AG09309 (cell line): ENCODE measurements at places on chromosomes 1 and 21.
A peak's percentile ranks its signal among the peaks of the same experiment; 100 is the strongest.

- no peak for DNase-seq
These were observed 152.5 kb downstream of the HMCN1 start for GRCh38 chr1:185886671-185887070.

- DNase-seq = no peak
These were observed 34.6 kb downstream of the SLAMF6 start for GRCh38 chr1:160488347-160489058.

GRCh38 chr1:18716785-18717678 is 86.4 kb downstream of the PAX7 start:
- DNase-seq = no peak

DNA sequence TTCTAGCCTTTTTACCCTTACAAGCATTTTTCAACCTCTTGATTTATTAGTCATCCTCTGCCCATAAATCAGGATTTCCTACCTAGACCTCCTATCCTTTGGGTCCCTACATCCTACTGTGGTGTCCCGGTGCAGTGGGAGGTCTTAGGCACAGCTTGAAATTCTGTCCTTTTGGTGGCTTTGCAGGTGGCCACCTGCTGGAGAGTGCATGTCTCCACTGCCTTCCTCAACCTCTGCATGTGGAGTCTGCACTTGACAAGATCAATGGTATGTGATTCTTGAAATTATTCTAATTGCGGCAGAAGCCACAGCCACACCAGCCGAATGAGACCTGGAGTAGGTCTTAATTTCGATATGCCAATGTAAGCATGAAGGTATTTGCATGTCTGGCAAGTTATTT is 11.4 kb upstream of the KCNA3 start:
- no peak for DNase-seq

DNA sequence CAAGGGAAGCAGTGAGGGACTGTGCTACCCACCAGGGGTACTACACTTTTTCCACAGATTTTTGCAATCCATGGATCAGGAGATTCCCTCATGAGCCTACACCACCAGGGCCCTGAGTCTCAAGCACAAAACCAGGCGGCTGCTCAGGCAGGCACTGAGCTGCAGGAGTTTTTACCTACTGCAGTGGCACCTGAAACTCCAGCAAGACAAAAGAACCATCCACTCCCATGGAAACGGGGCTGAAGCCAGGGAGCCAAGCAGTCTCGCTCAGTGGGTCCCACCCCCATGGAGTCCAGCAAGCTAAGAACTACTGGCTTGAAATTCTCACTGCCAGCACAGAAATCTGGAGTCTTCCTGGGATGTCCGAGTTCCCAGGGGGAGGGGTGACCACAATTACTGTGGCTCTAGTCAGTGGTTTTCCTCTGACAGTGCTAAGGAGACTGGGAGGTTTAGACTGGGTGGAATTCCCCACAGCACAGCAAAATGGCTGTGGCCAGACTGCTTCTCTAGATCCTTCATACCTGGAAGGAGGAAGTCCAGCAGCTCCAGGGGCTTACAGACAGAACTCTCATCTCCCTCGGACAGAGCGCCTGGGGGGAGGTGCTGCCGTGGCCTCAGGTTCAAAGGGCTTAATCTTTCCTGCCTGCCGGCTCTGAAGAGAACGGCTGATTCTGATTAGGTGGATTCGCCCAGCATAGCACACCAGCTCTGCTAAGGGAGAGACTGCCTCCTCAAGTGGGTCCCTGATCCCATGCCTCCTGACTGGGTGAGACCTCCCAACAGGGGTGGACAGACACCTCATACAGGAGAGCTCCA is 437.8 kb downstream of the LTN1 start:
- DNase-seq = no peak

DNA sequence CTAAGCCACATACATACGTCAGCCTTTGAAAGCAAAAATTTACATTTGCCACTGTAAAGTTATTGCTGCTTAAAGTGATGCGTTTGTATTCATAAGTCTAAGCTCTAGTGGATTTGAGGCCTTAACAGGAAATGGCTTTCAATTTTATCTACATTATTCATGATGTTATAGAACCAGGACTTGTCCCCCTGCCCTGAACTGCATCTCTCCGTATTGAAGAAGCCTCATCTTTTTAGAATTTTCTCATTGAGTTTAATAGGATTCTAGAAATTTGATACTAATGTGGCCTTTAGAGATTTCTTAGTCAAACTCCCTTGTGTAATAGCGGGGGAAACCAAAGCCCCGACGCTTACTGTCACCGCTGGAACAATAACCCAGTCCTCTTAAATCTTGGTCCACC is 9.9 kb downstream of the UTP25 start:
- no peak for DNase-seq

GRCh38 chr1:68046423-68046822 is 4.0 kb downstream of the DIRAS3 start:
- no peak for DNase-seq

DNA sequence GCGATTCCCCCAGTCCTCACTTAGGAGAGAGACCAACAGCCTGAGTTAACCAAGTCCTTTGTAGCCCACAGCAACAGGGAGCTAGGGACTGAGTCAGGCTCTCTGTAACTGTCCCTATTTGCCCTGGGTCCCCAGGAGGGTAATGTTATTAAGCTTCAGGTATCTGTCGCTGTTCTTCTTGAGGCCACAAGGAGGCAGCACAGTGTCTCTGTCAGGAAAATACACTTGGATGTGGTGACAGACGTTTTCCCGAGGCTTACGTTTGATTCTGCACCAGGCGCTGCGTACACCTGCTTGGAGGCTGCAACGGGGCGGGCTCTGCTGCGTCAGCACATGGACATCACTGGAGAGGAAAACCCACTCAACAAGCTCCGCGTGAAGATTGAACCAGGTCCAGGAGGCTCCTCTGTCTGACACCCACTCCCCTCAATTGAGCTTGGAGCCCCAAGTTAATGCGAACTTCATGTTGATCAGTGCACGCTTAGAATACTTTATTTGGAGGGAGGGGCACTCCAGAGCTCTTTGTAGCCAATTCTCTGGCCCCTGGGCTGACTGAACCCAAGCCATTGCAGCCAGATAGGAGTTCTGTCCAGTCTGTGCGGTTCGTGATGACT is 10.7 kb upstream of the ELF3 start:
- no peak for DNase-seq

DNA sequence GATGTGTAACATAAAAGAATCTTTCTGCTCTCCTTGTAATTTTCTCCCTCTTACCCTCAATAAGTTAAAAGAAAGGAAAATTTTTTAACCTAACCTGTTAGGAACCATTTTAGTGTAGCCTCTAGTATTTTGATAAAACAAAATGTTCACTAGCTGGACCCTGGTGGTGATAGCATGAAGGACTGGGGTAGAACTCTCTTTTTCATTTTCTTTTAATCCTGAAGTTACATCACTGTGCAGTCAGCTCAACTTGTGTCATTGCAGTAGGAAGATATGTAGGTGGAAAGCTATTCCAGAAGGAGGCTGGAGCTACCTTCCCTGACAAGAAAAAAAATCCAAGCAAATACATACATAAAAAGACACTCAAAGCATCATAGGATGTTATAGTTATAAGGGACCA is 39.3 kb downstream of the NFIA start:
- DNase-seq = no peak

GRCh38 chr1:164728719-164729118 is 169.7 kb downstream of the PBX1 start:
- peak; percentile 62 for DNase-seq

GRCh38 chr1:213201380-213202155 is 150.5 kb downstream of the RPS6KC1 start:
- DNase-seq = no peak

GRCh38 chr1:908661-909060 is 15.1 kb upstream of the SAMD11 start:
- no peak for DNase-seq

DNA sequence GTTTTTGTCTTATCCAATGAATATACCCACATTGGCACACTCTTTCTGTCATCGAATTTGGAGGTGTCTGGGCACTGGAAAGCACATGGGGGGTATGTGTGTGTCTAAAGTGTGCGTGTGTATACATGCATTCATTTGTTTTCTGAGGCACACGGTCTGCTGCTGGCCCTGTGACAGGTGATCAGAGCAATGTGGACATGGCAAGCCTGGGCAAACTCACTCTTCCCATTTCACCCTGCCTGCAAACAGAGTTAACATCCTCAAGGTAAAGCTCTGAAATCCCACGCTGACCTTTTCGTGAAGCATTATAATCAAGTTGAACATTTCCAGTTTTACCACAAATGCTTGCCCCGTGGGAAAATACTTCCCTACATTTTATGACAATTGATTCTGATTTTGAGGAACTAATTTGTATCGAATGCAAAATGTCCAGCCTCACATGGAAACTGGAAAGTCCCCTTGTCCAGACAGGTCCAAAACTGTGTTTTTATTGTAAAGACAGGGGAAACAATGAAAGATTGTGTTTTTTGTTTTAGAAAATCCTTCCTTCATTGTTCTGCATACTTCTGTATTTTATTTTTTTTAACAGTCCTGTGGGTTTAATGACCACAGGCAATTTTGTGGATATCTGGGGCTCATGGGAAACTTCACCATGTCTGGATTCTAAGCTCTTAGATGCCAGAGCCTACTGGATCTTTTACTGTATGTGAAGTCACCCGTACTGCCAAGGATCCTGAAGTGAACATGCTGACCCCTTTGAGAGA is 160.9 kb downstream of the PBX1 start:
- no peak for DNase-seq

- DNase-seq = no peak
These were observed 127.5 kb downstream of the GALNT2 start for GRCh38 chr1:230194525-230194924.

DNA sequence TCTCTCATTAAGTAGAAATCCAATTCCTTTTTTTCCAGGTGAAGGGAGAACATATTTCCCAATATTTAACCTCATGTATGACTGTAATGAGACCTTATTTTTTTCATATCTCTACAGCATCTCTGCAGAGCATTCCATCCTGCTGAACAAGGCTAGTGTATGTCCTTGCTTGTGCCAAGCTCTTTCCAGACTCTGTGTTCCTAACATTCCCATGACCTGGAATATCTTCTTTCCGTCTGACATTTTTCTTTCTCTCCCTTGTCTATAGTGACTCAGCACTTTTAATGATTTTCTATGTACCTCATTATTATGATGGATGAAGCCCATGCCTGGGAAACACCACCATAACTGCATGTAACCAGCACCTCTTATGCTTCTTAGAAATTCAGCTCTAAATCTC is 278.3 kb upstream of the NRIP1 start:
- DNase-seq = no peak

GRCh38 chr1:63612971-63613370 is 19.8 kb downstream of the PGM1 start:
- DNase-seq = no peak

DNA sequence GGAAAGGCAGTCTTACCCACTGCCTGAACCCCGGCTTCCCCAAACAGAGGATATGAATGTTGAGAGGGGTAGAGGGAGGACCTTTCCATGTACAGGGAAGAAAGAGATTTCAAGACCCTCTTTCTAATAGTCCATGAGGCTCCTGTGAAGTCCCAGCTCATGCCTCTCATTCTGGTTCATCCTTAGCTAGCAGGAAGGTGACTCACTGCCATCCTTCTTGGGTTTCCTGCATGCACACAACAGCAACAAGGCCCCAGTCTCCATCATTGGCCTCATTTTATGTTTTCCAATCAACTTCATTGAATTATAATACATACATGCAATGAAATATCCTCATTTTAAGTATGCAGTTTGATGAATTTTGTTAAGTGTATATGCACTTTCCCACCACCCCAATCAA is 46.2 kb downstream of the SYT2 start:
- DNase-seq = no peak

- DNase-seq = no peak
These were observed 2.1 kb upstream of the AHDC1 start for GRCh38 chr1:27605796-27606707.

GRCh38 chr1:166701603-166702100 is 137.6 kb upstream of the POGK start:
- DNase-seq = no peak
